ENCODE measurements at places on chromosomes 1 and 21.

DNA sequence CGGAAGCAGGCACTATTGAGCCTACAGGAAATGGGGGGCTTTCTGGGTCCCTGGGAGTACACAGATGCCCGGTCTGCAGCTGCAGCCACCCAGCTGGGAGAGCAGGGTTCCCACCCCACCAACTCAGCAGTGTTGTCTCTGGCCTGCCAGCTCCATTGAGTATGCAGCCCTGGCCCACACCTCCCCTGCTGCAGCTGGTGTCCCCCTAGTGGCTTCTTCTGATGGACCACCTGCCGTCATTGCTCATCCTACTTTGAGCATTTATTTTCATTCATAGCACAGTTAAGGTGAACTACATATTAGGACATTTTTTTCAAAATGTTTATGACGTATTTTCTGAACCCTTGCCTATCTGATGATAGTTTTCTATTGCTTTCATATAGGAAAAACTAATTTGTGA lies 189.8 kb upstream of the LYPLAL1 start:
- no peak for DNase-seq

- DNase-seq: no peak
These were observed 105.8 kb downstream of the TNFSF18 start for GRCh38 chr1:172944931-172945330.

DNA sequence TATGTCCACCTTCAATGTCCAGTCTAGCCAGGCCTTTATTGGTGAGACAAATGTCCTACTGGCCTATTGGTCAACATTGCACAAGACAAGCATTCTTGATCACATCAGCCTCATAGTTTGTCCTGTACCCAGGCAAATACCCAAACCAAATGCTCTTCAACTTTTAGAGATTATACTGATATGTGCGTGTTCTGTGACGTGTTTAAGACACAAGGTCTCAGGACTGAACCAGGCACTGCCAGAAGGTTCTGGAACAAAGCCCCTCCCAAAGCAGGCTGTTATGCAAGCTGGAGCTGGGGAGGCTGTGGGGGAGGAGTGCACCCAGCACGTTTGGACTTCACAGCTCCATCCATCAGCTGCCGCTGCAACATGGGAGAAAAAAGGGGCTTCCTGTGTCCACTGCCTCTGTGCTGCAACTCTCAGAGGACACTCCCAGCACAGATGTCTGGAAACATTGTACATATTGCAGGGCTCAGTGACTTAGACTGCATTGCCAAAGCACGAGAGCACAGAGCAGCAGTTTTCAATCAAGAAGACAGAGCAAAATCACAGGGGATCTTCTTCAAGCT lies 45.9 kb downstream of the NID1 start:
- no peak for DNase-seq

- peak; percentile 10 for DNase-seq
These were observed 107.3 kb downstream of the UCHL5 start for GRCh38 chr1:192951691-192952460.

DNA sequence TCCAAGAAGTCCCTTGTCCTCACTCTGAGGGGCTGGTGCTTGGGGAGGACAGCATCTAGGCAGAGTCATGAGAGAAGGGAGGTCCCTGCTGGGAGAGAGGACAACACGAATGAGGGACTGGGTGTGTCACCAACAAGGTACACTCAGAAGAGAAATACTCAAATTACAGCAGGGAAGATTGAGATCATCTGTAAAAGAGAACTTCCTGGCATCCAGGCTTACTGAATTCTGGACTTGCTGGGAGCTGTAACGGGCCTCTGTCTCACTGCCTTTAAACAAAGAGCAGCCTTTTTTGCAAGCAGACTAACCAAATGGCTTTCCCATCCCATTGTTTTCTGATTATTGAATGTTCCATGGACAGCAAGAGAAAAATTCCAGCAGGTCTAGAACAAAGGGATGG lies 195.7 kb upstream of the RAB4A start:
- DNase-seq: no peak

- DNase-seq: no peak
These were observed 40.2 kb downstream of the RASAL2 start for GRCh38 chr1:178134061-178134460.

- no peak for DNase-seq
These were observed 13.8 kb upstream of the HMGN1 start for GRCh38 chr21:39362733-39363132.
